Activated naive CD4-positive, alpha-beta T cell (primary cell): ENCODE measurements at places on chromosomes 7 and 10.

DNA sequence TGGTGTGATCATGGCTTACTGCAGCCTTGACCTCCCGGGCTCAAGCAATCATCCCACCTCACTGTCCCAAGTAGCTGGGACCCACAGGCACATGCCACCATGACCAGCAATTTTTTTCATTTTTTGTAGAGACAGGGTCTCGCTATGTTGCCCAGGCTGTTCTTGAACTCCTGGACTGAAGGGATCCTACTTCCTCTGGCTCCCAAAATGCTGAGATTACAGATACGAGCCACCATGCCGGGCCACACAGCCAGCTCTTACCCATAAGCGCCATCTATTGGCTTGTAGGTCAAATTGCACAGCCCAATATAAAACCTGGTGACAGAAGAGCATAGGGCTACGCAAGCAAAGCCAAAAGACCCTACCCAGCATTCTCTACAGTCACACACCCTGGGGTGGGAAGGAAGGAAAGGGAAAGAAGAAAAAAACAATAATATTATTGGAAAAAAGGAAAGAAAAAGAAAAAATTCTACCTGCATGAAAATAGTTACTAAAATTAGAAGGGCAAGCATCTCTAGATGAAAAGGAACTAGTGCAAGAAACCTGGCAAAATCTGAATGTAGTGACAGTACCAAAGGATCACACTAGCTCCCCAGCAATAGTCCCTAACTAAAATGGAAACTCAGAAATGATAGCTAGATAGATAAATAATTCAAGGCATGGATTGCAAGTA, 29.4 kb upstream of the AMPH start:
- no peak for DNase-seq

DNA sequence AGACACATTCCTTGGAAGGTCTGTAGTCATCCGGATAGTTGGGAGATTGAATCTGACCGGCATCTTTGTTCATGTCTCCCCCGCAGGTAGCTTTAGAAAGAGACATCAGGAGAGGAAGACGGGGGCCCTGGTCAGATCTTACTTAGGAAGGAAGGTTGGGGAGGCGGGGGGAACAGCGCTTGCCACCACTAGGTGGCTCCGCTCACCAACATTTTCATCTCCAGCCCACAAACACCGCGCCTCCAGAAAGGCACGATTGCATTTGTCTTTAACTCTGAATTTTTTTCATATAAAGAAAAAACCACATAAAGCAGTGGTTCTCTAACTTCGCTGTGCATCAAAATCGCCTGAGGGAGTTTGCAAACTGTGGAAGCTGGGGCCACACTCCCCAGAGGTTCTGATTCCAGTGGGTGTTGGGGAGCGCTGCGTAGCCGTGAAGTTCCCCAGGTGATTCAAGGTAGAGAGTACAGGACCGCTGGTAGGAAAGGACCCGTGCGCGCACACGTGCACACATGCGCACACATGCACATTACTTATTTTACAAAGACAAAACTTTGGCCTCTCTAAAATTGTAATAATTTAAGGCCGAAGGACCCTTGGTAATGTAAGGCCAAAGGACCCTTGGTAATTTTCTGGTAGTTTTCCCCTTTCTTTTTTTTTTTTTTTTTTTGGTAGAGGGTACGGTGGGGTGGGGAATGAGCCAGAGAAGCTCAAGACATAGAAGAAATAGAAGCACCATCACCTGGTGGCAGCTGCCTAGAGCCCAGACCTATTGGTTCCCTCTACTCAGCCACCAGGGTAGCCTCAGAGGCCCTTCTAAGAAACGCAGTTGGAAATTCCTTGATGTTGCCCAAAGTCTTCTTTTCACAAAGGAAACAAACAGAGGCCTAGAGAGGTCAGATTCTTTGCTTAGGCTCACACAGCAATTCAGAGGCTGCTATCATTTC, 37.4 kb upstream of the OPALIN start:
- peak; percentile 11 for DNase-seq

DNA sequence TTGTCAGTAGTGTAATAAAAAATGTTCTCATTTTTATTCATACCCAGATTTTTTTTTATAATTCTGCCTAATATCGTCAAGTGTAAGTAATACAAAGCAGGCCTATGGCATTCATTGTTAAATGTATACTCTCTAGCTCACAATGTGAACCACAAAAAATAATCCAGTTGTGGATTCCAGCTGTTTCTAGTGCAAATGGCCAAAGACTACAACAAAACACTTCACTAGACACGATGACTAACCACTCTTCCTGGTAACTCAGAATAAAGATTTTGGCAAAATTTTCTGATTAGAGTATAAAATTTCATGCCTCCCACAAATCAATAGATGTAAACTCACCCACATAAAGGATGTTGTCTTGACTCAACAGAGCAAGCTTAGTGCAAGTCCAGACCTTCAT, 396.6 kb downstream of the DGKB start:
- DNase-seq: no peak

GRCh38 chr7:46652317-46652716, 731.2 kb upstream of the IGFBP3 start:
- DNase-seq: no peak

DNA sequence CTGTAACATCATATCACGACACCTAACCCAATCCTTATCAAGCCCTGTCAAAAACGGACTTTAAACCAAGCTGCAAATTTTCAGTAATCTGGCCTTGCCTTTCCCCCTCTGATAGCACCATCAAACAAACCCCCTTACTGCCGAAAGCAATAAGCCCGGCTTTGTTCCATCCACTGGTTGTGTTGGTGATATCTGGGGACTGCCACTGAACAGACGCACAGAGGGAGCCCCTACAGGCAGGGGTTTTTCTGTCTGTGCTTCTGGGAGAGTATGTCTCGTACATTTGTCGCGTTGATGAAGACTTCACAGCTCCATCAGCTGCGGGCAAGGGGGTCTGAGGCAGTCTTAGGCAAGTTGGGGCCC, 550 bp upstream of the PLAU start:
- DNase-seq: no peak

DNA sequence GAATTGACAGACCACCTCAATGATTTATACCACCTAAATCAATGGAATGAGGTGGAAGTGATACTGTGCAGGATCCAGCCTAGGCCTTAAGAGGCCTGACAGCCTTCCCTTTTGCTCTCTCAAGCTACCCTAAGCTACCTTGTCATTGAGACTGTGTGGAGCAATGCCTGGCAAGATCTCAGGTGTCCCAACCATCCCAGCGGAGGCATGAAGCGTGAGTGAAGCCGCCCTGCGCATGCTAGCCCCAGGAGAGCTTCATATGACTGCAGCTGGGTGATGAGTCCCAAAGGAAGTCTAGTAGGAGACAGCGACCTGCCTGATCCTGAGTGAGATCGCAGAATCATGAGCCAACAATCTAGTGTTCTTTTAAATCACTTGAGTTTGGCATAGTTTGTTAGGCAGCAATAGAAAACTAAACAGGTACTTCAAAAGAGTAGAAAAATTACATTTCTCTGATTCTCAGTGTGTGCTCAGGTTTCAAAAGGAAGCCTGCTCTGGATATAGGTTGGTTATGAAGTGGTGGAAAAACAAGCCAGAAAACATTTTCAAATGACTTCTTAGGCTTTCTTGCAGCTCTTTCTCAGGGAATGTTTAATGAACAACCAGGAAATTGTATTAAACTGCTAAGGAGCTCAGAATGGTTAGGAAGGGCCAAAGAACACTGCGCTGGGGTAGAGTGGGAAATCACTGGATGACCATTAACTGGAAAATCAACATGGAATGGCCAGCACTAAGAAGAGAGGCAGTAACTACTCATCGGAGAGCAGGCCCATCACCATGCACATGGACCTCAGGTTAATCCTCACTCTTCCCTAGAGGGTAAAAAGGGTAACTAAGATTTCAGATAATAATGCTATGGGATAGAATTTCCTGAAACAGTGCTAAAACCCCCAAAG, 535.2 kb downstream of the PHTF2 start:
- DNase-seq: no peak

GRCh38 chr10:79101560-79102497, 33.1 kb downstream of the ZMIZ1 start:
- no peak for DNase-seq

DNA sequence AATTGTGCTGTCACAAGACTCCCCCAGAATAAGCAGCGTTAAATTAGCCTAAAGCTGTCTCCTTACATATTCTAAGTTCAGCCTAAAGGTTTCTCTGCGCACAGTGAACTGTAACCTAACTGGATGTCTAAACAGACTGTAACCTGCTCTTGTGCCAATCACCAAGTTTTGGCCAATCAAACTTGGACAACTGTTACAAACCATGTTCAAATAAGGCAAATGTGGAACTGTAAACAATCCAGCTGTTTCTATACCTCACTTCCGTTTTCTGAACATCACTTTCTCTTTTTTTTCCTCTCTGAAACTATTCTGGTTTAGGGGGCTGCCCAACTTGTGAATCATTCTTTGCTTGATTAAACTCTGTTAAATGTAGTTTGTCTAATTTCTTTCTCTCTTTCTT, 252.2 kb upstream of the HABP2 start:
- no peak for DNase-seq

GRCh38 chr7:2817456-2817855, 26.7 kb downstream of the GNA12 start:
- DNase-seq: no peak

GRCh38 chr10:131975003-131975402, 6.7 kb downstream of the BNIP3 start:
- no peak for DNase-seq

- no peak for DNase-seq
Observed at GRCh38 chr10:44650691-44651661, 260.2 kb upstream of the TMEM72 start.

- DNase-seq: no peak
Observed at GRCh38 chr10:4545062-4545461, 280.9 kb upstream of the AKR1E2 start.

GRCh38 chr7:122893486-122893885, 7.2 kb upstream of the CADPS2 start:
- DNase-seq: no peak

- no peak for DNase-seq
Observed at GRCh38 chr7:36029853-36030515, 123.1 kb upstream of the EEPD1 start.

GRCh38 chr7:5692845-5693278, 88.6 kb downstream of the RNF216 start:
- DNase-seq: no peak

- DNase-seq: no peak
Observed at GRCh38 chr10:8473205-8473604, 418.7 kb downstream of the GATA3 start.

DNA sequence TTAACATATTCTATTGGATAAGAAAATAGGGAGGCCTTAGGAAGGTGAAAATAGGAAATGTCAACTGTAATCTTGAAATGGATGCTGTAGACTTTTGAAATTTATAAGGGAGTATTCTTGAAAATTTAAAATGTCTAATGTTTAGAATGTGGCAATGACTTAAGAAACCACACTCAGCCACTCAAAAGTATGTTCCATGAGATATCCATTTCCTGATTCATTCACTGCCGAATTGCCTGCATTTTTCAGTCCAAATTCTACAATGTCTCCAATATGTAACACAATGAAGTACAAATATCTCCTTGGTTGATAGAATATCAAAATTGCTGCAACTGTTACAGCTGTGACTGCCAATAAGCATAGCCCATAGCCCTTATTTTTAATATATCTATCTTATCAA, 25.9 kb downstream of the PRKG1 start:
- no peak for DNase-seq

- DNase-seq: no peak
Observed at GRCh38 chr10:70174058-70174741, 3.9 kb upstream of the SAR1A start.

DNA sequence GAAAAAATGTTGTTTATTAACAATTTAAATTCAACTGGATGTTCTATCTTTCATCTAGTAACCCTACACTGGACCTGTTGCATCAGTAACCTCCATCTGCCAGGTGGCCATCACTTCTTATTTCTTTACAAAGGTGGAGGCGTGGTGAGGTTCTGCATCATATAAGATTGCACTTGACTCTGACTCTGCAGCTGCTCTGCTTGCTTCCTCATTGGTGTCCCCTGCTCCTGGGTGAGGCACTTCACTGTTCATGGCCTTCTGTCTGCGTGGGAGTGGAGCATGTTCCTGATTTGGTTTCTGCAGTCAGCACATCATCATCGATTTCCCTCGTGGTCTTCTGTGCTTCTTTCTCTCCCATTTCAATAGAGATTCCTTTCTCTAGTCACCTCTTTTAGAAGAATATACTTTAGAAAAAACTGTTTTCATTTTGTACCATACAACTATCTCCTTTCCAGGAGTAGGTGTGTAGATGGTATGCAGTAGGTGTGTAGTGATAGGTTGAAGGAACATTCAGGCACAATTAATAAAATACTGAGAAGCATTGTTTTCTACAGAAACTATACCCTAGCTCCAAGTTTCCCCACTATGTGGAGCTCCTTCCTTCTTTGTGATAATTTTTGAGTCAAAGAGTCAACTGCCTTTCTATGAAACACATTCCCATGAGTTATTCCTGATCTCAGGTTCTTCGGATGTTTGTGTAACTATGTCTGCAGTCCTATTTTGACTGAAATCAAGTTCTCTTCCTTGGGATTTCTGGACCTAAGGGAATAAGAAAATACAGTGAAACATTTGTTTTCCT, 231.7 kb upstream of the CNTNAP2 start:
- DNase-seq: no peak
